ENCODE measurements at places on chromosomes 7 and 10. TPM values are rescaled to one million over a fixed set of nuclear protein-coding genes. Genes with fewer than 3 reads are reported as not detected.

PAX4 gene
- not detected for polyA plus RNA-seq

HILPDA gene
- polyA plus RNA-seq, result 35.6 TPM

ASL gene
- 49.7 TPM for polyA plus RNA-seq

SLC13A1 gene
- polyA plus RNA-seq, result not detected

AKR1D1 gene
- not detected for polyA plus RNA-seq

HTR5A gene
- polyA plus RNA-seq, result not detected

CPA4 gene
- polyA plus RNA-seq, result 316 TPM

NSUN5 gene
- 21.0 TPM for polyA plus RNA-seq

GDF10 gene
- 0.26 TPM for polyA plus RNA-seq

Measured in IMR-90 (cell line).